ENCODE measurements at places on chromosomes 7 and 10.
A peak's percentile ranks its signal among the peaks of the same experiment; 100 is the strongest.

- no peak for DNase-seq
Measured at GRCh38 chr10:7365027-7365745, 45.6 kb downstream of the SFMBT2 start.

DNA sequence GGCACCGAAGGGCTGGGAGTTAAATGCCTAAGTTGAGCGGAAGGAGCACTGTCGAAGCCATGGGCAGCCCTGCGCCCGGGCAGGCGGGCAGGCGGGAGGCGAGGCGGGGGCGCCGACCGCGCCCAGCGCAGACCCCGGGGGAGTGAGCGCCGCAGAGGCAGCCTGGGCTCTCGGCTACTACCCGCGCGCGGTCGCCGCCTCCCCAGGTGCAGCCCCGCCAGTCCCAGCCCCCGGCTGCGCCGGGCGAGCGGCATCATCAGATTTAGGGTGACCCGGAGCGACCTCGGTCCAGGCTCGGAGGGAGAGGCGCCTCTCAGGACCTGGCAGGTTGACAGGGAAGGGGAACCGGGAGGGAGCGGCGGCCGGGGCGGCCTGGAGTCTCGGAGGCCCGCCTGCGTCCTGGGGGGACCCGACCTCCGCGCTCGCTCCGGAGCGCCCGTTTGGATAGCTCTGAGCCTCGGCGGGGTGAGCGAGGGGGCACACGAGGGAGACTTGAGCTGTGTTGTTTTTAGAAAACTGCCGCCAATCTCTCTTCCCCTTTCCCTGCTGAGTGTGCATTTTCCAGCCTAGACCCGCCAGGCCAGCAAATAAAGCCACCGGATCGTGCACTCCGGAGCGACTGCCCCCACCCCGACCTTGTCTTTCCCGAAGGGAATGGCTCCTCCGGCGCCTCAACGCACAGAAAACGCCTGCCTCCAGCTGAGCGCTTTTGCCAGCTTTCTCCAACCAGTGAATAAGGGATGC lies 2.3 kb upstream of the NRP1 start:
- DNase-seq: no peak

- no peak for DNase-seq
Measured at GRCh38 chr10:96910488-96911395, 78.6 kb downstream of the LCOR start.

DNA sequence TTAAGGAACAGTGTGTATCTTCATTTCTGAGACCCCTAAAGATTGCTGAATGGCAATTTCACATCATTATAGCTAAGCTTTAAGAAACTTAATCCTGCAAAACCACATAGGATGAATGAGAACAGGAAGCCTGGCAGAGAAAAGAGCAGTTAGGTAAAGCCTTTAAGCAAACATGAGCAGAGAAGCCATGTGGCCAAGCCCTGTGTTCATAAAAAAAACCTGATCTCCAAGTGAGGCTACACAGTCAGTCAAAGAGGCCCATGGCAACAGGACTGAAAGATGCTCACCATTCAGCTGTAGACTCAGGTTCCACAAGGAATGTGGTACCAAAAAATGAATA lies 9.3 kb downstream of the LIPA start:
- no peak for DNase-seq

GRCh38 chr10:15059914-15060313 lies 16.2 kb downstream of the OLAH start:
- no peak for DNase-seq

GRCh38 chr10:13741438-13741837 lies 154.7 kb downstream of the PRPF18 start:
- DNase-seq: no peak

DNA sequence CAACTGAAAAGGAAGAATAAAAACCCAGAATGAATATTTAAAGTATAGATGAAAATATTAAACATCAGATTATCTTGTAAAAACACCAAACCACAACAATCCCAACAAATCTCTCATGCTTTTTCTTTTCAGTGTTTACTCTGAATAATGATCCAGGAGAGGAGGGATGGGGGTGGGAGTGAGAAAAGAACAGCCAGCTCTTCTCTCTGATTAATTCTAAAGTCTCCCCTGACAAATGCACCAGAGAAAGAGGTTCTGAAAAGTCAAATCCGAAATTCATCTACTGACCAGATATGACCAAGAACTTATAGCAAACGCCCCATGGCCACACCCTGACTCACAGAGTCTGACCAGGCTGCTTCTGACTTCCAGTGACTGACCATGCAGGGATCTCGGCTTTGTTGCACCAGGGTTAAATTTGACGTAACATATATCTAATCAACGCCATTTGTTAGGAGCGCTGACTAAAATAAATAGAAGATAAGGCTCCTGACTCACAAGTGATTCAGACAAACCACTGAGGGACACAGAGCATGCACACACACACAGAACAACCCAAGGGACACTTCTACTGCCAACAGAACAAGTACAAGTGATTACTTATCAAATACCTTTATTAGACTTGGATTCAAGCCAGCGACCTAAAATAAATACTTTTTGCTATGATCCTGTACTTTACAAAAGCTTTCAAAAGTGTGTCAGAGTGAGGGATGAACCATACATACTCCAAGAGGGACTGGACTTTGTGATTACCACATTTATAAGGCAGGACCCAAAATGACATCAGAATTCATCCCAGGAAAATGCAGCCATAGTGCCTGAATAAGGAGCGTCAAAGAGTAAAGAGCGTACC lies 9.3 kb upstream of the SPOCK2 start:
- DNase-seq: peak; percentile 59

DNA sequence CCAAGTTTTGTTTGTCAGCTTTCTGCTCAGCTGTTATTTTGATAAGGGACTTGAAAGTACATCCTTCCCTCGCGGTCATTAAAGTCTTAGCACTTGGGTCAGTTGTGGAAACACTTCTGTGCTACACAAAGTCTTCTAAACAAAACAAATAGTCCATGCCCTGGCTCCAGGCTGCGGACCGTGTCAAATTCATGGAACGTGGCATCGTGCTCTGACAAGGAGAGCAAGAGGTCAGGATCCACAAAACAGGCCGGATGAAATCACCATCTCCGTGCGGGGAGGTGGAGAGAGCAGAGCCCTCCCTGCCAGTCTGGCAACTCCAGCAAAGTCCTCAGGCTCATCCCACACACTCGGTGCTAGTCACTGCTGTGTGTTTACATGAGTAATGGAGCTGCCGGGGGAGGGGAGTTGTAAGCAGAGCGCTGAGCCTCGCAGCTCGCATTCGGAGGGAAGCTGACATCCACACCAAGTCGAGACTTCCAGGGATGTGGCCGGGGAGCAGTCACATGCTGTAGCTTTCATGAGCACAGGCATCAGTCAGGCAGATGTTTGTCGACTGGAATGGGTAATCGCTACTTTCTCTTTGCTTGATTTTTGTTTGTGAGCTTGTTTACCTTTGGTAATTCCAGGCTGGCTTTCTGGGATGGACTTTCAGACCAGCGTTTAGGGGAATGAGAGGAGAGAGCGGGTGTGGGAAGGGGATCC lies 147.6 kb downstream of the ARID5B start:
- DNase-seq: peak; percentile 94

DNA sequence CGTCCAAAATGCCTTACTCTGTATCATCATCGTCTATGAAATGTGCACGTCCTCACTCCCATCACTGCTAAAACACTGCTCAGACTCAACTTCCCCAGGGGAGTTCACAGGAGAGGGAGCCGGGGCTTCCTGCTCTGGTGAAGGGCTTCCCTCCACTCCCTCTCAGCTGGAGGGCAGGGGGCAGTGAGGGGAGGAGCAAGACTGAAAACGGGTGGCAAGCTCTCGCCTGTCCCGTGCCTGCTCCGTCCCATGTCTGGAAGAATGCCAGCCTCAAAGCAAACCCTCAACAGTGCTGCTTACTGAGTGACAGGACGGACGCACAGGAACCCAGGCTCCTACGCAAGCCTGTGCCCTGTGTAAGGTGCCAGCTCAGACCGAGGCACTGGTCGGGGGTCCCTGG lies 25.1 kb downstream of the PRKAG2 start:
- DNase-seq: no peak

GRCh38 chr10:58318346-58318745 lies 16.5 kb upstream of the UBE2D1 start:
- DNase-seq: no peak

DNA sequence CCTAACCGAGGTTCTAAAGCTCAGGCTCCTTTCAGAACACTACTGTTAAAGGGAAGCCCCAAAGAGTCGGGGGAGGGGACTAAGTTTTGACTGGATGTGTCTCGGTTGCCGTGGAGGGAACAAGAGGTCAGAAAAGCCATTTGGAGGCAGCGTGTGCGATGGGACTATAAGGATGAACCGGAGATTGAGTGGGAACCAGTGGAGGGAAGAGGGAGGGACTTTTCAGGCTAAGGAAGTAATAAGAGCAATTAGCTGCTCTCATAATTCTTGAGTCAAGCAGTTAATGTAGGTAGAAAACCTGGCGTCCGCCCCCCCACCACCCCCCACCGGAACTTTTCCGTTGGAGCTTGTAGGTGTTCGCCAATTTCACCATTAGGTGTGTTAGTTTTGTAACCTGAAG lies 491 bp upstream of the AKAP9 start:
- no peak for DNase-seq

- DNase-seq: no peak
Measured at GRCh38 chr10:76033457-76034196, 602.2 kb downstream of the LRMDA start.

GRCh38 chr7:151708610-151709009 lies 168.3 kb downstream of the PRKAG2 start:
- DNase-seq: no peak

DNA sequence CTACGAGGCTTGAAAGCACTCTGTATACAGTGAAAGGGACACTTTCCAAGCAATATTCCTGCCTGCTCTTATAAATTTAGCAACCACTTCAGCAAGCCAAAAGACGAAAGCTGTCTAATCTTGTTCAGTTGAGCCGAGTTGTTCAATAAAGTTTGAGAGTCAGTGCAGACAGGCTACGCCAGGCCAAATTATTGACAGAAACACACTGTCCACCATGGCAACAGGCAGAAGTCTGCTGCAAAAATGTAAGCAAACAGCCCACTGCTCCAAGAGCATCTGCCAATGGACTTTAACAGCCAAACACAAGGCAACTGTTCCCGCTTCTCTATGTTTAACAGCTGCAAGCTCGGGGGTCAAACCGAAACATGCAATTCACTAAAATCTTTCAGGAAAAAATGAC lies 85.7 kb downstream of the GLI3 start:
- DNase-seq: no peak

DNA sequence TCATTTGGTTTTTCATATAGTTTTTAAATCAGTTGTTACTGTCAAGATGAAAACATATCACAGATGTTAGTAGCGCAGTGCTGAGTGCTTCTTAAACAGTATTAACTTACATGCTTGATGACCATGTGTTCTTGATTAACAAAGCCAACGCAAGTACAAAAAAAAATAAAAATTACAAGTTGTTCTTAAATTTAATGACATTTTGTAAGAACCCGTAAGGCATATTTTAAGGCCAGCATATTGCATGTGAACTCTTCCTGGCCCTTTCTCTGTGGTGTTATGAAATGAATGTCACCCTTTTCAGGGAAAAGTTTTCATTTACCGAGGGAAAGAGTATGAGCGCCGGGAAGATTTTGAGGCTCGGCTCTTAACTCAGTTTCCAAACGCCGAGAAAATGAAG lies 140.4 kb upstream of the NPS start:
- no peak for DNase-seq

DNA sequence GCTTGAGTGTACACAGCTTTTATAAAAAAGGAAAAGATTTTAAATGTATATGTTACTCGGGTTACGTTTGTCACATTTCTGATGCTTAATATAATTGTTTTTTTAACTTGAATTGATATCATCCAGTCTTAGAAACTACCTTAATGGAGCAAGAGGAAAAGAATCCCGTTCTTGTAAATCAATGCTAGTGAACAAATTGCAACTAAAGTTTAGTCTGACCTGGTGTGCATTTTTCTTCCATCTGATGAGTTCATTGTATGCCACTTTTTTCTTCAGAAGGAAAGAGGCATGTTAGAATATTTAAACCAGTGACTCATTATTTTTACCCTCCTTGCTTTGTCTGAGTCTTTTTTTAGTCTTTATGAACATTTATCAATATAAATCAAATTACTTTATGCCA lies 34.7 kb downstream of the NET1 start:
- DNase-seq: no peak

DNA sequence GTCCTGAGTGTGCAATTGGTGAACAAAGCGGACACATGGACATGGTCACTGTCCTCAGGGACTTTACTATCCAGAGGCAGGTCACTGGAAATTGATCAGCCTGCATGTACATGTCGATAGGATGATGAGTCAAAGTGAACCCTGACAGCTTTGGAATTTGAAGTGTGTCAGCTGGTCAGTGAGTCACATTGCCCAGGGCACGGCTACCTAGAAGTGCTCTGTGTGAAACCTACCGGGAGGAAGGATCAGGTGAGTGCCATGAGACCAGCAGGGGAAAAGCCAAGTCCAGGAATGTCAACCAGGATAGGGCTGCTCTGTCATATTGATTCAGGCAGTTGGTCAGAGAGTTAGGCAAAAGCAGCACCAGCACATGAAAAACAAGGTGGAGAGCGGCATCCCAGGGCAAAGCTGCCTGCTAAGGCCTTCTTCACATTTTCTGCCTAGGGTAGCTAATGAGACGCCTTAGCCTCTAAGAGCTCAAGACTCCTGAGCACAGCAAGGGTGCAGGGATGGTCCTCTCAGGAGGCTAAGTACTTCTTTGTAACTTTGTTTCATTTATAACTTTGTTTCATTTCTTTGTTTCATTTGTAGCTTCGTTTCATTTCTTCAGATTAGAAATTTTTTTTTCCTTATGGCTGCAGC lies 19.4 kb upstream of the PDCD4 start:
- DNase-seq: peak; percentile 75

DNA sequence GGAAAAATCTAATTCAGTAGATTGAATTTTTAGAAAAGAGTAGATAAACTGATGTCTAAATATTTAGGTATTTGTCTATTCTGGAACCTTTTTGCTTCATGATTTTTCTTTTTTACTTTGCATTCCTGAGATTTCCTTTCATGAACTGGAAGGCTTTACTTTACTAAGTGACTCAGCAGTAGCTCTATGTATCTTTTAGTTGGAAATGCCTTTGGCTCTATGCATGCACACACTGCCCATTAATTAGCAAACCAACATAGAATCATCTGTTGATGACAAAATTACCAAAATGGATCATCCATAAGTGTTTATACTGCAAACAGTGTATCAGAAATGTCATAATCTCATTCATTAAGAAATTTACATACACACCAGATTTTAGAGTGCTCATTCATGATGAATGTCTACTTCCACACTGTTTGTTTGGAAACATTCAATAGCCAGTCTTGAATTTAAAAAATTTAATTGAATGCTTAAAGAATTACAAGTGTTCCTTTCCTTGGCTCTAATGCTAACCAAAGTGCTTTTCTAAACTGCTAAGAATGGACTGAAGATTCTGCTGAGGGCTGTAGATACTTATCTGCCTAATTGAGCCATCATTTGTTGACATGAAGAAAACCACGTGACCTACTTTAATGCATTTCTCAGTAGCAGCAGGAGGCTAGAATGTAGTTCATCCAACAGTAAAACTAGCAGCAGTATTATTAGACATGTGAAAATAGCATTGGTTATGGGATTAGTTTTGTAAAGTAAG lies 282.0 kb downstream of the ADK start:
- DNase-seq: no peak

- DNase-seq: no peak
Measured at GRCh38 chr10:69363666-69364065, 53.1 kb downstream of the TACR2 start.

- no peak for DNase-seq
Measured at GRCh38 chr10:47020471-47020870, 109.2 kb downstream of the PTPN20 start.

- no peak for DNase-seq
Measured at GRCh38 chr7:7044806-7045205, 137.5 kb upstream of the C1GALT1 start.

All from kidney epithelial cell (primary cell).